Cerebellar nuclear complex (tissue), 1 donor: ENCODE measurements at places on chromosomes 3 and 15.

- no peak for DNase-seq
Measured at GRCh38 chr3:192434186-192434585, 293.2 kb downstream of the FGF12 start.

GRCh38 chr3:141279077-141279967, 47.7 kb downstream of the PXYLP1 start:
- no peak for DNase-seq

- no peak for DNase-seq
Measured at GRCh38 chr15:65146438-65146837, 12.8 kb upstream of the PDCD7 start.

DNA sequence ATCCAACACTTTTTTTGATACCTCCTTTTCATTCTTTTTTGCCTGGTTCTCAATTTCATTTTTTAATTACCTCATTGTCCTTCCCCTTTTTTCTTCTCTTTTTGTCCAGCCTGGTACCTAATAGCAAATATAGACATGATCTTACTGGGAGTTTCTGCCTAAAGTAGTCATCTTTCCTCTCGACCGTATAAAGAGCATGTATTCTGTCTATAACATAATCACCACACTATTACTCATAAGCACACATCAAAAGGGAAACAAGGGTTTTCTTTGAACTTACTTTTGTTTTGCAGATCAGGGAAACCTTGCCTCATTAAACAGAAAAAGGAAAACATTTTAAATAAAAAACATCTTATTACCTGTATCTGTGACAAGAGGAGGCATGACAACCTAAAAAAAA, 33.0 kb downstream of the FAM98B start:
- DNase-seq: no peak

GRCh38 chr15:37131621-37132020, 31.3 kb upstream of the MEIS2 start:
- DNase-seq: no peak

GRCh38 chr15:81118361-81118760, 15.7 kb upstream of the CFAP161 start:
- DNase-seq: no peak

DNA sequence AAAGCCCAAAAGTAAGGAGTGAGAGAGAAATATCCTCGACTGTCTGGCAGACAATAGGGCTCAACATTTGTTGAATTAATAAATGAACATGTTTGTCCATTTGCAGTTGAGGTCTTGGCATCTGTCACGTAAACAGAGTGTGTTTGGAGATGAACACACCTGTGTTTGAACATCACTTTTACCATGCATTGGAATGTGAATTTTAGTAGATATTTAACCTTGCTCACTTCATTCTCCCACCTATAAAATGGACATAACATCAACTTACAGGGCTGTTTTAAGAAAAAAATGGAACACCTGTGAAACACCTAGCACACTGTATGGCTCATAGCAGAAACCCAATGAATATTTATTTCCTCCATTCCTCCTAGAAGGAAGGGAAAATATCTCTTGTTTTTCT, 204.8 kb downstream of the KCNMB2 start:
- DNase-seq: no peak

DNA sequence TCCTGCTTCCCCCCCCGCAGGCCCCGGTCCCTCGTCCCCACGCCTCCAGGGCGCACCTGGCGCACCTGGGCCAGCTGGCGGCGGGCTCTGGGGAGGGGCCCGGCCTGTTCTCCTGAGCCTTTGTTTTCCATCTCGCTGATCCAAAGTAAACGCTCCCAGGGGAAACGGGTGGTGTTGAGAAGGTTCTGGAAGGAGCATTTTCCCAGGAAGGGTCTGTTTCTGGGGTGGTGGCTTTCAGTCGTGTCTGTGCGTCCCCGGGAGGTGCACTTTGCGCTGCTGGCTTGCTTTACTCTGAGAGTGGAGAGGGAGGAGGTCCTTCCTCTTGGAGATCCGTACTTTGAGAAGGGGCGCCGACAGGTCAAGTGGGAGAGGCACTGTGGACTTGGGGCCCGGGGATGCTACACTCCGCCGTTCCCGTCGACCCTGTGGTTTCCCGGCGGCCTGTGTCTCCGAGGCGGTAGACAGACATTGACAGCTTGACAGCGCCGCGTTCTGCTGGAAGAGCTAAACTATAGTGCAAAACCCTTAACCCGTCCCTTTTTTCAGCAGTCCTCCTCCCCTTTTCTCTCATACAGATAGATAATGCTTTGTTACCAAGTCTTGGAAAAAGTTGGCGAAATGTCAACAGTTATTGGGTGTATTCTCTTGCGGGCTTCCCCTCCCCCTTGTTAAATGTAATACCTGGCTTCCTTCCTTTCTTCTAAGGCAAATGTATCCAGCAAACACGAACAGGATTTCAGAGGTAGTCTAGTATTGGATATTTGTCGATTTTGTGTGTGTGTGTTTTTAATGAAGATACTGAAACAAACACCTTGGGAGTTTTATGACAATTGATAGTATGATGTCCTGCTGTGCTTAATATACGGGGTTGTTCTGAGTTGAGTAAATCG, 6.5 kb downstream of the TPM1 start:
- DNase-seq: no peak

DNA sequence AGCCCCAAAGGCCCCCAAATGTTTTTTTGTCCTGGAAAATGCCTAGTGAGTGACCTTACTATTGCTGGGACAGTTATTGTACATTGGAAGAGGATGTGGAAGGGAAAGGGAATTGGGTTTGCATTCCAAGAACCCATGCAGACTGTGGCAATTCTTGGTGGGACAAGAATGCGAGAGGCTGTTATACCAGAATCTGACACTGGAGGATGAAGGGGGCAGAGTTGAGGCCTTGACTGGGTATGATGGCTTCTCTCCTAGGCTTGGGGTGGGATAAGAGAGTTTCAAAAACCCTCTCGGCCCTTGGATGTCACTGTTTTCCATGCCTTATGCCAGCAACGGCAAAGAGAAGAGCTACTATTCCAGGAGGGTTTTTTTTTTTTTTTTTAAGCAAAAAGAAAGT, 25.3 kb downstream of the IL16 start:
- DNase-seq: no peak

DNA sequence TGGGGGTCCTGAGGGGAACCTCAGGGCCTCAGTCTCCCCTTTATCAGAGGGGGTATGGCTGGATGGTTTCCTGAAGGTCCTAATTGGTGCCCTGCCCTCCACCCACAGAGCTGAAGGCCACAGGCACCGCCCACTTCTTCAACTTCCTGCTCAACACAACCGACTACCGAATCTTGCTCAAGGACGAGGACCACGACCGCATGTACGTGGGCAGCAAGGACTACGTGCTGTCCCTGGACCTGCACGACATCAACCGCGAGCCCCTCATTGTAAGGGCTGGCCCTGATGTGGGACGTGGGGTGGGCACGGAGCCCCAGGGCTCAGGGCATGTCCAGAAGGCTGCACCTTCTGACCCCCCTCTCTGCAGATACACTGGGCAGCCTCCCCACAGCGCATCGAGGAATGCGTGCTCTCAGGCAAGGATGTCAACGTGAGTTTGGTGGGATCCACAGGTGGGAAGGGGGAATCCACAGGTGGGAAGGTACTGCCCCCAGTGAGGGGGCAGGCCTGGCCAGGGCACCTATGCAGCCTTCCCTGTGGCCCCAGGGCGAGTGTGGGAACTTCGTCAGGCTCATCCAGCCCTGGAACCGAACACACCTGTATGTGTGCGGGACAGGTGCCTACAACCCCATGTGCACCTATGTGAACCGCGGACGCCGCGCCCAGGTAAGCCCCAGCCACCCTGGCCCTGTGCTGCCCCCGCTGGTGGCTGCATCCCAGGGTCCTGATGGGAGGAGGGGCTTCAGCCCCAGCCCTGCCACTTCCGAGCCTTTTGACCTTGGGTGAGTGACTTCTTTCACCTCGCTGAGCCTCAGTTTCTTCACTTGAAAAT, 17.5 kb upstream of the GNAT1 start:
- DNase-seq: no peak

GRCh38 chr3:97656638-97657037, 107.9 kb upstream of the ARL6 start:
- no peak for DNase-seq

DNA sequence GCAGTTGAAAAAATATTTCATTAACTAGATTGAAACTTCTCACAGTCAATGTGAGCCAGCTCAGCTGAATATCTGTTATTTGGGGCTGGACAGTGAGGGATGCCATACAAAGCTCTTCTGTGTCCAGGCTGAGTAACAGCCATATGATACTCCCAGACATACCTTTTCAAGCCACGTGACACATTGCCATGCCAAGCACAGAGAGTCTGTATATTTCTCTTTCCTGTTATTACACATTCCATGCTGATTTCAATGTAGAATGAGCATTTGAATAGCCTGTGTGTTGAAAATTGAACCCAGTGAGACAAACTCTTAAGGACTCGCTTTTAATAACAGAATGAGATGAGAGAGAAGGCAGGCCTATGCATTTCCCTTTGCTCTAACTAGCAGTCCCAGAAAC, 334.7 kb upstream of the RASGRP1 start:
- DNase-seq: no peak

DNA sequence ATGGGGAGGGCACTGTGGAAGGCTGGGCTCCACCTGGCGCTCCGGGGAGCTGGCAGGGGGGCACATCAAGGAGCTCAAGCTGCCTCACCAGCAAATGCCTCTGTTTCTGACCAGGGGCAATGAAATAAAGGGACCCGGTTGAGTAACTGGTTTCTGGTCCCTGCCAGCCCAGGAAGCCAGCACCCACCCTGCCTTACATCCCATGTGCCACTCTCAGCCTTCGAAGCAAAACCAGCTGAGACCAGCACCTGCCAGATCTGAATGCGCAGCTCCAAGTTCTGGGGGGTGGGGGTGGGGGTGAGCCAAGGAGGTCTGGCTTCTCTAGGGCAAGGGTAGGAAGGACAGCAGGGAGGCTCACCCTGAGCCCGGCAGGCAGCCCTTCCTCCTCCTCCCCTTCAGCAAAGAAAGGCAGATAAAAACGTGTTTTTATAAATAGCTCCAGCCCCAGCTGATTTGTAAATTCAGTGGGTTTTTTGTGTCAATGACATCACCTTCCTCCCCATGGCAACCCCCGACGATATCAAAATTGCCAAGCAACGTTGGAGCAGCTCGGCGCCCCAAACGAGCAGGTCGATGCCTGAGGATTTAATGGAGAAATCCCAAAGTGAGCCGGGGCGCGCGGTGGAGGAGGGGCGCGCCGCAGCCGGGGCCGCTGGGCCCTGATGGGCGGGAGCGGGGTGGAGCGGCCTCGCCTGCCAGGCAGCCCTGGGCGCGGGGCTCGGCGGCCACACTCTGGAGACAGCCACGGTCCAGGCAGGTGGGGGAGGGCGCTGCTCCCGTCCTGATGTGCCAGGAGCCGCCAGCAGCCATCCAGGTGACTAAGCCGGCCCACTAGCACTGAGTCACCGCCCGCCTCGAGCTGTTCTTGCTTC, at the start of gene PAK6:
PAK6 (plus strand) TSS at position 532 of the 872 bp plus-strand sequence. CDS start 25,723 bp downstream, outside the sequence.
- DNase-seq: no peak

DNA sequence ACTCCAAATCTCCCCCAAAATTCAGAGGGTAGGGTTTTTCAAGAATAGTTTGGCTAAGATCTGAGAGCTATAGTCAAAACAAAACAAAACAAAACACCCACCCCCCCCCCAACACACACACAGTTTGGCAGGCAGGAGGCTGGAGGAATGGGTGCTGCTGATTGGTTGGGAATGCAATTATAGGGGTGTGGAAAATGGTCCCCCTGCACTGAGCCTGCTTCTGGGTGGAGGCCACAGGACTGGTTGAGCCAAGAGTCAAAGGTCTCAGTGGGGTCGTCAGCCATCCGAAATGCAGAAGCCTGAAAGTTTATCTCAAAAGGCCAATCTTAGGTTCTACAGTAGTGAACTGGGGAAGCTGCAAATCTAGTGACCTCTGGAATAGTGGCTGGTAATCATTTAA, 2.5 kb upstream of the HACD2 start:
- no peak for DNase-seq

- no peak for DNase-seq
Measured at GRCh38 chr3:170579646-170580045, 6.2 kb downstream of the SLC7A14 start.

- no peak for DNase-seq
Measured at GRCh38 chr3:127329631-127330285, 41.9 kb upstream of the PRR20G start.

GRCh38 chr15:94671858-94672532, 440.6 kb downstream of the MCTP2 start:
- no peak for DNase-seq
